Peyer's patch (tissue), 4 donors: ENCODE measurements at places on chromosomes 7 and 10.
A peak's percentile ranks its signal among the peaks of the same experiment; 100 is the strongest.

- no peak for DNase-seq
Observed at GRCh38 chr10:49611816-49612512, 1.9 kb downstream of the SLC18A3 start.

- DNase-seq, result no peak
Observed at GRCh38 chr10:118495499-118495898, 99.9 kb downstream of the PRLHR start.

DNA sequence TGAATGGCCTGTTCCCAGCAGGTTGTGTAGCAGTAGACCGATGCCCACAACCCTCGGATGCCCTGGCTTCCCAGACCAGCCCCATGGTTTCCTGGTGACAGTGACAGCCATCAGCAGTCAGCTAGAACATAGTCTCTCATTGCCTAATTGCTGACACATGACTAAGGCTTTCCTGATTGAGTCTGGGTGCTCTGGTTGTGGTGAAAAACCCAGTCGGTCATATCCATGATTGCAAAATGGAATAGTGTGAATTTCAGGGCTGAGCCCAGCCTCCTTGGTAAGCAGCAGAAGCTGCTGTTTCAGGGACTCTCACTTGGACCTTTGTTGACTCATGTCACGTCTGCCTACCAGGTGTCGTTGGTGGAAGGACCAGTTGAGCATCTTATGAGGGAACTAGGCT is 36.6 kb downstream of the POR start:
- no peak for DNase-seq

GRCh38 chr10:49502358-49502757 is 36.6 kb downstream of the ERCC6 start:
- no peak for DNase-seq

DNA sequence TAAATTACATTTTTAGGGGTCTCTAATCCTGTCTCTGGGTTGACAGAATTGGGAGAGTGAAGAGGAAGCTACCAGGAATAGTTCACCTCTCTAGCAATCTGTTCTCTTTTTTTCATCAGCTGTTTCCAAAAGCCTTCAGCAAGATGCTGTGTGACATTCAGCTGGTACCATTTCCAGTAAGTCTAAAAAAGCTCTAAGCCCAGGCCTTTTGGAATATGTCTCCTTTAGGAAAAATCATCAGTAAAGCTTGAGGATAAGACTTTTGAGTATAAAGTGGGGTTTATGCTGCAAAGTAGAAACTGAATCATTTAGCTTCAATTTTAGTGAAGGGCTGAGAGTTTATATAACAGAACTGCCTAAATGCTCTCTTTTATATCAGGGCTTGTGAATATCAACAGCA is 81.5 kb downstream of the CCNY start:
- no peak for DNase-seq

- DNase-seq, result no peak
Observed at GRCh38 chr7:157430721-157431120, 93.9 kb downstream of the DNAJB6 start.

- DNase-seq, result no peak
Observed at GRCh38 chr7:19410691-19411090, 265.5 kb upstream of the FERD3L start.

DNA sequence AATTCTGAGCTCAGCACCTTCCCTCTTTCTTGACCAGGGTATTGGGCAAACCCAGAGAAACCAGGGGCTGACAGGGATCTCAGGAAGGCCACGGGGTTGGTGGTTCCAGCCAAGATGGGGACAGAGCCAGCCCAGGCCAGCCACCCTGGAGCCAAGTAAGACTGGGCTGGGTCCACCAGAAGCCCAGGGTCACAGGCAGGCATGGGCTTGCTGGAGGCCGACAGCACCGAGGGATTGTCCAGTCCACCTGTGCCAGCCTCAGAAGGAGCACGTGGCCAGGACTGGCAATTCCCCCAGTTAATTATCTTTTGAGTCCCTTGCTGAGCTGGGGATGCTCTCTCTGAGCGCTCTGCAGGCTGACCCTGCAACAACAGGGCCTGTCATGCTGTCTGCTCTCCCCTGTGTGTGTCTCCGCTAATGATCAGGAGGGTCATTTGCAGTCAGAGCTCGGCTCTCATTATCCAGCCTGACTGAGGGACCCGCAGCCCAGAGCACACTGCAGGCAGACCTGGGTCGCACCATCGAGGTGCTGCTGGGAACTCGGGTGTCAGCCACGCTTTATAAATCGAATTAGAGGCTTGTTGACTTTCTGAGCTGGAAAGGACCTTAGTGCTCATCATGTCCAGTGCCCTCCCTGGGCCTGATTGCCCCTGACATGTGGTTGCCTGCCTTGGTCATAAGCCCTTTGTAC is 69.5 kb upstream of the PPIF start:
- DNase-seq, result no peak

- DNase-seq, result no peak
Observed at GRCh38 chr10:119235356-119235755, 28.0 kb downstream of the GRK5 start.

GRCh38 chr7:158414002-158414401 is 173.6 kb downstream of the PTPRN2 start:
- no peak for DNase-seq

DNA sequence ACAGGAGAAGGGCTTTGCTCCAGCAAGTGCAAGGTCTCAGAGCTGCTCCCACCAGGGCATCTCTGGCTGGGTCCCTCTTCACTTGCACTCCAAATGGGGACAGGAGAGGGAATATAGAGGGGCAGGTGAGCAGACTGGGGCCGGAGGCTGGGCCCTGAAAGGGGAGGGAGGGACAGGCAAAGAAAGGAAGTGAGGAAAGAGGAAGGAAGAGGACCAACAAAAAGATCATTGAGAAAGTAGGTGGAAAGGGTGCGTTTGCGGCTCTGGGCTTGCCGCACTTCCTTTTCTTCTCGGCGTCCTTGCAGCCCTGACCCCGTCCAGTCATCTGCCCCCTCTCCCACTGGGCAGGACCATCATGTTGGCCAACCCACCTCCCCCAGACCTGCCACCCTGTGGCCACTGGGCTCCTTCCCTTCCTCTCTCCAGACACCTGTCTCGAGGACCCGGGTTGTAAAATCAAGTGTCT is 14.0 kb downstream of the ITPRIP start:
- DNase-seq, result peak; percentile 47

GRCh38 chr7:87506246-87507180 is 31.0 kb upstream of the ABCB4 start:
- DNase-seq, result no peak

DNA sequence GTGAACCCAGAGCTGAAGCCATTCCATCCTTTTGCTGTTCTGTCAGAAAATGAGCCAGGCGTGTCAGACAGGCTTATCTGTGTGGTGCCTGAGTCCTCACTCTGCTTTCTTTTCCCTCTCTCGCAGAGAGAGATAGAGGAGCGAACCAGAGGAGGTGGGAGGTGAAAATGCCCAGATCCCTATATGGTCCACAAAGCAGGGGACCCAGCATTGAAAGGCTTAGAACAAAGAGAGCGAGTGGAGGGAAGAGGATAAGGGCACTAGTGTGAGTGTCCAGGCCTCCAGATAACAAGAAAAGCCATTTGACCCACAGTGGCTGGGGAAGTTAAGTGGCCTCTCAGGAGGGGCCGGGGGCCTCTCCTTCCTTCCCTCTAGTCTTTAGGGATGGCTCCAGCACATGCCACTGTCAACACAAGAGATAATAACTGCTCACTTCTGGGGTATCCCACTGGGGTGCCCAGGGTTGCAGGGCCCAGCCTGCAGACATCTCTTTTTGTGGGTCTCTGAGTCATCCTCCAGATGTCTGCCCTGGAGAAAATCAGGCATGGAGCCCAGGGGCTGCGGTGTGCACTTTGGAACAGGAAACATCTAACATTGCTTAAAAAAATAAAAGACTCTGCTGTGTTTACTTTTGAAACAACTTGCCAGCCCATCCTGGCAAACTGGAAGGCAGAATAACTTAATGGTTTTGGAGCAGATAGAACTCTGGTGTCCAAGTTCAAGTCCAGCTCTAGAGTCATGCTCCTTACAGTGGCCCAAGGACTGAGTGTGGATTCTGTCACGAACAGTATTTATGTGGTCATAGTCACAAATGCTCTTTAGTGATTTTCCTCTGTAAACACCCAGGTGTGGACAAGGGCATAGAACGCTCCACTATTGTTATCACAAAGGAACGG is 189.5 kb downstream of the CXCL12 start:
- DNase-seq, result no peak

DNA sequence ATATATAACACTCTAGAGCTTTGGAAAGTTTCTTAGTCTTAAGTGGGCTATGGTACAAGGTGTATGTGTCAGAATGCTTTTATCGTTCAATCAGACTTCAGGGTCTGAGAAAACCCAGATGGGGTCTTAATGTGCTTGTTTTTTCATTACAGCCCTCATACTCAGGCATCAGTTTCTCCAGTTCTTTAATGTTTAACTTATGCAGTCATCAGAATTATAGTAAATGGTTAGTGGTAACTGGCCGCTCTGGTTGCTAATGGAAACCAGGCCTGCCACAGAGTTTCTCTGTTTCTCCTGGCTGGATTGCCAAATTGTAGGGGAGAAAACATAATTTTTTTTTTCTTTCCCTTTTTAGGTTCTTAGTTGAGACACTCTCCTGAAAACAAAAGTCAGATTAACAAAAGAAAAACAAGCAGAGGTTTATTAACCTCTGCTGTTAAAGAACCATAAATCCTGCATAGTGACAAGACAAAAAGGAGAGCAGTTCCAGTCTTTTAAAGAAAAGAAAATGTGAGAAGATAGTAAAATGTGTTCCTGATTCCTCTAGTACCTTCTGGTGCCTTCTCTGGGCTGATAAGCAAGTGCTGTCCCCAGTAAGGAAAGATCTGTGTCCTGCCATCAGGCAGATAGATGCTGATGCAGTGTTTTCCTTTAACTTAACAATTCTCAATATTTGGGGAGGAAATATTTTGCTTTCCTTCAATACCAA is 21.5 kb upstream of the GHITM start:
- no peak for DNase-seq
